ENCODE measurements at places on chromosomes 11 and 22.

DNA sequence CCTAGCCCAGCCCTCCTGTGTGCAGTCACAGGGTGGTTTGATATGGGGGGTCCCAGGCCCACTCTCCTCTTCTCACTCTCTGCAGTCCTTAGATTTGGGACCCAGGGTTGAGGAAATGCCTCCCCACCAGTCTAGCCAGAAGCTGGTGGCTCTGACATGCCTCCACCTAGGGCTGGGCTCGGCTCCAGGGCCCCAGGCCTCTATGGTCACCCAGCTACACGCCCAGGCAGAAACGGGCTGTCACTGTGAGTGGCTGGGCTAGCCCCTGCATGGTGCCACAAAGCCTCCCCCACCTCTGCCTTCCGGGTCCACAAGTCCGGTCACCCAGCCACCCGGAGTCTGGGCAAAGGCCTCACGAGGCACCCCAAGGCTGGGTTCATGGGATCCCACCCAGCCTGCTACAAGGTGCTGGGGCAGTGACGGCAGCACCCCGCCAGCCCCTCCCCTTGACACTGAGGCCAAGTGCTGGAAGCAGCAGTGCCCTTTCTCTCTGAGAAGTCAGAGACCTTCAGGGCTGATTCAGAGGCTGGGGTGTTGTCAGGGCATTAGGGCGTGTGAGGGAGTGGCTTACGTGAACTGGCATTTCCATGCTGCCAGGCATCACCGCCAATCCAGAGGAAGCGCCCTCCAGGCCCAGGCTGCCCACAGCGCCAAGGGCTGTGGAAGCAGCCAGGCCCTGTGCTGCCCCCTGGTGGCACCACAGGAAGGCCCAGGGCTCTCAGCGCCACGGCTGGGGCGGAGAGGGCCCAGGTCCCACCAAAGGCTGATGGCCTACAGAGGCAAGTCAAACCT lies 638 bp upstream of the PITPNM1 start:
- no peak for DNase-seq

GRCh38 chr11:73995247-73995646 lies 12.6 kb upstream of the UCP2 start:
- no peak for DNase-seq

DNA sequence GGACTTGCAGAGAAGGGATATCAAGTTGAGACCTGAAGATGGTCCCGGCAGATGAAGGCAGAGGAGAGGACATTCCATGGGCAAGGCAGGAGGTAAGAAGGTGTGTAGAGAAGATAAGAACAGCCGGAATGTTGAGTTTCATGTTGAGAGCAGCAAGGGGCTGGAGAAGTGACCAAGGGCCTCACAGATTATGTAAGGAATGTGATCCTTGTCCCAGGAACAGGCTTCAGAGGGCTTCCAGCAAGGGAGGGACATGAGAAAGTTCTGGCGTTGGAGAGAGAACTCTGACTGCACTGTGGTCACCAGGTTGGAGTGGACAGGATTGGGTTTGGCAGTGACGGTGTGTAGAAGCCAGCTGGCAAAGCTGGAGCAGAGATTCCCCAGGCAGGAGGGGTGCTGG lies 27.6 kb upstream of the PPFIA1 start:
- no peak for DNase-seq

DNA sequence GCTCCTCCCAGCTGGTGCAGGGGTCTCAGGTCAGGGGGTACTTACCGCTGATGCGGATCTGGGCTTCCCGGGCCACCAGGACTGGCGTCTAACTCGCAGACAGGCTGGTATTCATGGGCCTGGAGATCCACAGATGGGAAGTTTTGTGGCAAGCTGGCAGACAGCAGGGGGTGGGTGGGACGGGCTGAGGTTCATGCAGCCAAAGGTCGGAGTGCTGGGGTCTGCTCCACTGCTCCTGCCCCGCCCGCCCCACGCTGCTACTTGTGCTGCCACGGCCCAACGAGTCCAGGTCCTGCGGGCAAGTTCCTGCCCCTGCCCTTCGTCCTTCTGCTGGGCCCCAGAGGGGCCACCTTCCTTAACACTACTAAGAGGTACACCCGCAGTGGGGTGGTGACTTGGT lies 3.1 kb downstream of the ACY3 start:
- no peak for DNase-seq

GRCh38 chr11:65274735-65275682 lies 13.2 kb downstream of the POLA2 start:
- no peak for DNase-seq

GRCh38 chr22:29050457-29050856 lies 11.2 kb downstream of the C22orf31 start:
- no peak for DNase-seq

DNA sequence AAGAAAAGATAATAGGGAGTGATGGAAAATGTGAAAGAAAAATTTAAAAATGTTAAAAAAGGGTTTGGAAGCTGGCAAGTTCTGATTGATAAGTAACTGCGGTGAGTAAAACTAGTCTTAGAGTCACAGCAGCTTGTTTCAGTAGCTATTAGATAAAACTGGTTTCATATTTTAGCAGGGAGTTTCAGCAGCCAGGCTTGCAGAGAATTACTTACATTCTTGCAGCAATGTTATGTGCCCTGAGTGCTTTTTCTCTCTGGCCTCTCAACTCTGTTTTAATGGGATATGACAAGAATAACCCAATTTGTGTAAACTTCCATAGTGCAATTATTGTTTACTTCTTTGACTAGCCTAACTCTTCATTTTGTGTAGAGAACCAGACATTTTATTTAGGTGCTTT lies 33.6 kb downstream of the PPME1 start:
- no peak for DNase-seq

DNA sequence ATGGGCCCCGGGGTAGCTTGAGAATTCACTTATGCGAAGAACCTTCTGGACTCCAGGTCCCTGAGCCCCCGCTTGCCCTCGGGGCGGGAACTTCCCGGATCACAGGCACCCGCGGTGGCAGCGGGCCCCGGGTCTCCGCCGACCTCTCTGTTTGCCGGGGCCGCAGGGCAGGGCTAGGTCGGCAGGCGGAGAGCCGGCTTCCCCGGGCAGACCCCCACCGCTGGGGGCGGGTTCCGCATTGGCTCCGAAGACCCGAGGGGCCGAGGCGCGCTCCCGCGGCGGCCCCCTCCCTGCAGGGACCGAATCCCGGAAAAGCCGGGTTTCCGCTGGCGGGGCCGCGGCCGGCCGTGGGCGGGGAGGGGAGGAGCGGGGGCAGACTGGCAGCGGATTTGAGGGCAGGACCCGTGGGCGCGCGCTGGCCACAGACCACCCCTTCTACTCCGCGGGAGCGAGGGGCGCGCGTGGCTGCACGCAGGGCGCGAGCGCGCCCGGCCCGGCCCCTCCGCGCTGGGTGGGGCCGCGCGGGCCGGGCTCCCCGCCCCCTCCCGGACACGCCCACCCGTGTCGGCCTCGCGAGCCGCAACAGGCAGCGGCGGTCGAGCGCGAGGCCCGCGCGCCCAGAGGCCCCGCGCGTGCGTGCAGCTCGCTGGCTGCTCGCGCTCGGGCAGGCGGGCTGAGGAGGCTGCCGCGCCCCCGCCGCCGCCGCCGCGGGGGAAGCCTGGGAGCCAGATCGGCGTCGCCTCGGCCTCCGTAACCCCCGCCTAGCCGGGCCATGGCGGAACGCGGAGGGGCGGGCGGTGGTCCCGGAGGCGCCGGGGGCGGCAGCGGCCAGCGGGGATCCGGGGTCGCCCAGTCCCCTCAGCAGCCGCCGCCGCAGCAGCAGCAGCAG lies at the start of gene PACS1:
PACS1 (plus strand) TSS at position 558 of the 889 bp plus-strand sequence; CDS start at position 773, 215 bp downstream.
- DNase-seq, result no peak

DNA sequence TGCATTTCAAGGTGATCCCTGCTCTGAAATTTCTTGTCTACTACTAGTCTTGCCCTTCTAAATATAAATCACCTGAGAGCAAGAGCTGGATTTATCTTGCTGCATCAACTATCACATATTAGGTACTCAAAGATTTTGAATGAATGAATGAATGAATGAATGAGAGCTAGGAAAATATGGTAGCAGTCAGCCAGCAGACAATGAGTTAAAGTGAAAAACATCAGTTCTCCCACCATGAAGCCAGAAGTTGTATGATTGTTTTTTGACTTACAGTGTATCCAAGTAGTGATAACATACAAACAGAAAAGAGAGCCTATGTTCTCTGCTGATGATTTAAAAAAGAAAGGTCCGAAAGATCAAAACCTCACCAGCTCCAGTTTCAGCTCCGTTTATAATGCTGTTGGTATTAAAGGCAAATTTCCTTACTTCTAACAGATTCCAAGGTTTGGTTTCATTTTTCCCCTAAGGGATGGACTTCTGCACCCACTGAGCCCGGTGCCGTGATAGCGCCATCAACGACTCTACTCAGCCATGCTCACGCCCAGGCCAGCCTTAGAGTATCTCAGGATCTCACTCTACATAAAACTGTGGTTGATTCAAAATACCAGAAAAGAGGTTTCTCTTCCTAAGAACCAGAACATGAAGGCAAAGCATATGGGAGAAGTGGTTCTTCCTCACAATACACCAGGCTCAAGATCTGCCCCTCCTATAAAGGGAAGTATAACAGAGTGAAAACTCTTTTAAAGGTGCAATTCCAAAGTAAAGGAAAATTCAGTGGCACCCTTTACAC lies 92.0 kb downstream of the SGSM3 start:
- no peak for DNase-seq

Measured in NCI-H187 treated with DMSO at 0.1 percent for 48 hours (cell line).